ENCODE measurements at places on chromosomes 1 and 21.

GRCh38 chr1:18926315-18927081 is 24.1 kb upstream of the ALDH4A1 start:
- peak; percentile 93 for DNase-seq

- no peak for DNase-seq
Measured at GRCh38 chr21:36127977-36128376, 6.9 kb upstream of the CBR3 start.

GRCh38 chr1:160664573-160665051 is 17.8 kb upstream of the SLAMF1 start:
- no peak for DNase-seq

DNA sequence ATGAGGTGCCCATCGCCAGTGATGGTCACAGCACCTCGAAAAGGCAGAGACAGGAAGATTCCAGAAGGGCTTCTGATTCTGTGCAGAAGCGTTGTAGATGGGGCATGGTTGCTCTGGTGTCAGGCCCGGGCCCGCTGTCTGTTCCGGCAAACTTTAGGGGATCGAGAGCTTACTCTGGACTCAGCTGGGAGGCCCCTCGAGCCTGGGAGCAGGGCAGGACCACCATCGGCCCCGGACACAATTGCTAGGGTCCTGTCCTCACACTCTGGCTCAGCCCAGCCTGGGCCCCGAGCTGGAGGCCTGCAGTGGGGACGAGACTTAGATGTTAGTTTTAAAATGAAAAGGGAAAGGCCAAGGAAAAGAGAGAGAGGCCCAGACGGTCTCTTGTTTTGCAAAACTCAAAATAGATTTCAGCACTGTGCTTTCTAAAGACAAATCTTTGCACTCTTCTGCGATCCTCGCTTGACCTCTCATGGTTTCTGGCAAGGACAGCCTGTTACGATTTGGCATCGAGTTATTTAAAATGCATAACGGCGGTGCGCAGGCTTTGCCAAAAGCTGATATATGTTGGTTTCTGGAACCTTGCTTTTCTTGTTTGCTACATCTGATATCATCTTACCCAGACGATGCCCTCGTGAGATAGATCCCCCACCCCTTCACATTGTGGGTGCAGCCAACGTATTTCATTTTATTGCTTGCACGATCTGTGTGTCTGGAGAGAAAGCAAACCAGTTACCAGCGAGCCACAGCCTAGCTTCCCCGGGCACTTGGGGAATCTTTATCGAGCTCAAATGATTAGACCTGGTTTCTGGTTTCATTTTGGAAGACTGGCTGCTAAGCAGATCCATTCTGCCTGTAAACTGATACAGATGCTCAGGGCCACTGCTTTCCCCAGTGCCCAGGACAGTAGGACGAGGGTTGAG is 58.0 kb downstream of the PRDM16 start:
- DNase-seq = no peak

- no peak for DNase-seq
Measured at GRCh38 chr1:247884797-247885413, 10.5 kb upstream of the OR2W3 start.

GRCh38 chr1:28956038-28956464 is 41.7 kb downstream of the EPB41 start:
- peak; percentile 34 for DNase-seq

DNA sequence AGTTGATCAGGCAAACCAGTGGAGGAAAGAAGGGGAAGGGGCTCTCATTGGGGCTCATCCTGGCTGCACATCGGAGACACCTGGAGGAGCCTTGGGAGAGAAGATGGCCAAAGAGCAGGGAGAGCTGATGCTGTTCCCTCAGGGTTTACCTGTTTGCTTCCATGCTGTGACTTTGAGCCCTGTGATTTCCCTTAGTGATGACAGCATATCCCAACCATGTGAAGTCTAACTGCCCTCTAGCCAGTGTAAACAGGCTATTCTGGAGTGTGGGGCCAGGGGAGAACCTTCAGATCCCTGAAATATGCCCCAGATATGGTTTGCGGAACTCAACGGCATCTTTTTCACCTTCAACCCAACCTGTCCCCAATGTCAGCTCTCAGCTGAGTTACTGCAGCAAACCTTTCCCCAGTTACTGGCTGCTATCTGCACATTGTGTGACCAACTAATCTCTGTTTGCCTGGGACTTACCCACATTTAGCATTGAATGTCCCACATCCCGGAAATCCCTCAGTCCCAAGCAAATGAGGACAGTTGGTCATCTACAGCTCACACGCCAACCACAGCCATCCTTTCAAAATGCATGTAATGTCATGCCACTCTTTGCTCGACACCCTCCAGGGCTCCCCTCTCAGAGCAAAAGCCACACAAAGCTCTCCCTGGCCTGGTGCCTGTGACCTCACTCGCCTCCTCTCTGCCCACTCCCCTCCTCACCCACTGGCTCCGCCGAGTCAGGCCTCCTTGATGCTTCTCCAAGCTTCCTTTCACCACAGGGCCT is 242.3 kb downstream of the KCNJ6 start:
- DNase-seq = no peak

- no peak for DNase-seq
Measured at GRCh38 chr21:45244799-45245340, 42.8 kb downstream of the POFUT2 start.

DNA sequence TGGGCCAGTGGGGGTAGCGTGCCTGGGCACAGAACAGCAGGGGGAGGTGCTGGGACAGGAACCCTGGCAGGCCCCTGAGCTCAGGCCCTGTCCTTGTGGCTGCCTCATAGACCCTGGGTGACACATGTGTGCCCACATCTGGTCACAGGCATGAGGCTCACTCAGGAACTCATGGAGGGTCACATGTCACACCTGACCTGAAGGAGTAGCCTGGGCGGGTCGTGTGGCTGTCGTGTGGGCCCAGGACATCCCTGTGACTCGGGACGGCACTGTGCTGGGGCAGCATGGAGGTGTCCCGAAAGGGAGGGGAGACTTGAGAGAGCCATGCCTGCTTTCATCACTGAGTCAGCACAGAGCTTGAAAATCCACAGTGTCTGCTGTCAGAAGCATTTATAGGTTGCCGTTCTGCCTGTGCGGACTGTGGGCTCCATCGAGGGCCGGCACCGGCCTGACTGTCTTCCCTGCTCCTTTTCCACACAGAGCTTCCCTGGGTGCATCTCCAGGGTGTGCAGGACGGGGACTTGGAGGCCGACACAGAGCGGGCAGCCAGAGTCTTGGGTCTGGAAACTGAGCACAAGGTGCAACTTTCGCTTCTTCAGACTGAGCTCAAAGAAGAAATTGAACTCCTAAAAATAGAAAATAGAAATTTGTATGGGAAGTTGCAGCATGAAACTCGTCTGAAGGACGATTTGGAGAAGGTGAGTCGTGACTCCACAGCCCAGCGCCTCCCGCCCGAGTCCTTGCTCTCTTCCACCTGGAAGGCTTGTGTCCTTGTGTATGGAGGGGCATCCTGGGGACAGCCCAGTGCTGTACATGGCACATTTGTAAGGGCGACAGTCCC is 32.8 kb downstream of the PCNT start:
- DNase-seq = no peak

GRCh38 chr1:167966050-167966449 is 29.2 kb upstream of the MPC2 start:
- DNase-seq = no peak

DNA sequence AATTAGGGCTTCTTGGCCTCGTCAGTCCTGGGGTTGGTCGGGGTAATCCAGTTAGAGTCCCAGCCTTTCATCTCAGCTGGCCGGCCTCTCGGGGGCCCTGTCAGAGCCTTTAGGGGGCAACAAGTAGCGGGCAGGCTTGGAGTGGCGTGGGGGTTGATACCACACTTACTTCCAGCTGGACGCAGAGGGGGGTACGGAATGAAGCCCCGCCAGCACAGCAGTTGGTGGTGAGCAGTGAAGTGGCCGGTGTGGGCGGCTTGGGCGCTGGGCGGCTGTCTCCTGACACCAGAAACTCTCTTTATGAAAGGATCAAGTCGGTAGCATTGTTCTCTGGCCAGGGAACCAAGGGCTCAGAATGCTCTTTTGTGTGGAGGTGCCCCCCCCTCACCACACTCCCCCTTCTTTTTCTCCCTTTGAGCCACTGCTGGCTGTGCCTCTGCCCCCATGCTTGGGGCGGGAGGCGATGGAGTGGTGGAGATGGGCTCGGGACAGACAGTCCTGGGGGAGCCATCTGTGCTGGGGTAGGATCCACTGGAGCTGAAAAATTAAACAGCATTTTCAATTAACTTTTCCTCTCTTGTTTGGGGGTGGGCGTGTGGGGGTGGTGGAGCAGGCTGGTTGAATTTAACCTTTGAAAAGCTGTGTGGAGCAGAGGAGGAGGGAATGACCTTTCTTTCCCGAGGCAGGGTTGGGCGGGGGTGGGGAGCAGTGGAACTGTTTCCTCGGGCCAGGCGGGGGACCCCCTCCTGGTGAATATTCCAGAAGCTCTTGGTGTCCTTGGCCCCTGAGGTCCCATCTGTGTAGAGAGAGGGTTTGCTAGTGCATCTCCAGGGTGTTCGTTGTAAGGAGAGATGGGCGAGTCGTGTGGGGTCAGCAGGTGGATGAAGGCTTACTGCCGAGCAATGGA is 102.7 kb downstream of the RNF220 start:
- no peak for DNase-seq

GRCh38 chr1:106072909-106073600 is 983.4 kb upstream of the PRMT6 start:
- no peak for DNase-seq

DNA sequence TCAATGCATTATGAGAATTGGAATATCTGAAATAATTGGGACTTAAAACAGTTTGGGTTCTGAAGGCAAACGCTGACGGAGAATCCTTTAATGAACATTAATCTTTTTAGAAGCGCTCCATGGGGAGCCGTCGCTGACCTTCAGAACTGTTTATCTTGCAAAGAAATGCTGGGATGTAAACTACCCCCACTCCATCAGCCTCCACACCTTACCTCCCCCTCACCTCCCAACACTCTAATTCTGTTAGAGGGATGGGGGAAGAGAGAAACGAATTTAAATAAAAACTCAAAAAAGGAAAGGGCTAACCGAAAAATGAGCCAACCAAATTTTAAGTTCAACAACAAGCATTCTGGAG is 44.1 kb upstream of the DNAJC6 start:
- DNase-seq = no peak
